GM12878 (cell line): ENCODE measurements at places on chromosomes 11 and 22.

DNA sequence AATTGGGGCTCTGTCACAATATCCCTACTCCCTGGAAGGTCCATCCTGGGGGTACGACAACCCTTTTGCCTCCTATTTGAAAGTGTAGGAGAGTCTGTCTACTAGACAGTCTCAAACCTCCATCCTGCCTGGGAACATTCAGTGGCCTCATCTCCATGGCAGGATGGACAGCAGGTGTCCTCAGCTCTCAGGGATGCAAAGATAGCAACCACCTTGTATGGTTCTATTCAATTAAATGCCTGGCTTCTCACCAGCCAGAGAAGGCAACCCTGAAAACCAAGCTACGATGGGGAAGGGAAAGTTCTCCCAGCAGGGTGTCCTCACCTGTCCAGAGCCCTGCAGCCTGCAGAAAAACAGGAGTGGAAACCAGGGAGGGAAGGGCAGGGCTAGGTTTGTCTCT, 164.9 kb downstream of the MIAT start:
- DNase-seq = no peak

GRCh38 chr11:79575701-79576100, 134.9 kb upstream of the TENM4 start:
- DNase-seq = no peak

GRCh38 chr11:95154514-95154913, 64.9 kb downstream of the ENDOD1 start:
- DNase-seq = no peak

GRCh38 chr11:79520086-79520485, 79.3 kb upstream of the TENM4 start:
- no peak for DNase-seq

GRCh38 chr11:92707173-92707619, 262.3 kb upstream of the MTNR1B start:
- DNase-seq = no peak

GRCh38 chr11:64490562-64491216, 100.3 kb upstream of the SLC22A12 start:
- no peak for DNase-seq

GRCh38 chr11:85096939-85097338, 530.2 kb downstream of the DLG2 start:
- no peak for DNase-seq

DNA sequence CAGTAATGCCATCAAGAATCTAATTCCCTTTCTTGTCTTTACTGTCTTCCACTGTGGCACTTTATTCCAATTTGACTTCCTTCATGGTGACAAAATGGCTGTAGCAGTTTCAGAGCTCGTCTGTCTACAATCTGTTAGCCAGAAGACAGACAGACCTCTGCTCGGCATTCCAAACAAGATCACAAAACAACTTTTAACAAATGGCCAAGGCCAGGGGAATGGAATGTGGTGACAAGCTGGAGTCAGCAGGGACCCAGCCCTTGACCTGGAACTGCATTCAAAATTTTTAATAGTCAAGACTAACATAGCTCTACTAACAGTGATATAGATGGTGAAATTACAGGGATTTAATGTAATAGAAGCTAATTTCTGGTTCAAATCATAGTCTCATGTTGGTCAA, 637.2 kb downstream of the ETS1 start:
- no peak for DNase-seq

GRCh38 chr11:128503245-128503991, 83.9 kb downstream of the ETS1 start:
- no peak for DNase-seq

DNA sequence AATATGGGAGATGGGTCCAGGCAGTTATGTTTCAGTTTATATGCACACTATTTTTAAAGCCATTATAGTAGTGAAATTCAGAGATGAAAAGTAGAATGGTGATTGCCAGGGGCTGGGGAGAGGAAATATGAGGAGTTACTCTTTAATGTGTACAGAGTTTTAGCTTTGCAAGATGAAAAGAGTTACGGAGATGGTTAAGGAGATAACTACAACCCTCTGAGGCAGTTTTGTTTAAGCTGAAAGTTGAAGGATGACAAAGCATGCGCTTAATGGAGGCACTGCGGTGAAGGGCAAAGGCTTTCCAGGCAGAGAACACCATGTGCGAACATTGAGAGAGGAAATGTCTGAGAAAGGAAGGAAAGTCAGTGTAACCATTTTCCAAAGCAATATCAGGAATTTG, 18.2 kb upstream of the BMAL1 start:
- no peak for DNase-seq

GRCh38 chr22:38135133-38135706, 24.7 kb upstream of the BAIAP2L2 start:
- no peak for DNase-seq
